ENCODE measurements at places on chromosomes 6 and 20. TPM values are rescaled to one million over a fixed set of nuclear protein-coding genes. Genes with fewer than 3 reads are reported as not detected.
A peak's percentile ranks its signal among the peaks of the same experiment; 100 is the strongest.

- H3K4me1 ChIP-seq: no peaks in the 10 kb centered on the region
- H3K36me3 ChIP-seq: no peaks in the 10 kb centered on the region
- H3K4me3 ChIP-seq: no peak overlapping the region
- no peaks in the 10 kb centered on the region for H3K27me3 ChIP-seq
- DNase-seq: no peak
Measured at GRCh38 chr6:81511423-81511822, 241.1 kb downstream of the TENT5A start.

GRCh38 chr20:9344083-9344920 lies 170.1 kb upstream of the LAMP5 start:
- H3K36me3 ChIP-seq: no peaks in the 10 kb centered on the region
- H3K4me1 ChIP-seq: no peaks in the 10 kb centered on the region
- no peak for DNase-seq
- H3K4me3 ChIP-seq: no peak overlapping the region
- H3K27ac ChIP-seq: no peak overlapping the region
- H3K27me3 ChIP-seq: no peaks in the 10 kb centered on the region

DNA sequence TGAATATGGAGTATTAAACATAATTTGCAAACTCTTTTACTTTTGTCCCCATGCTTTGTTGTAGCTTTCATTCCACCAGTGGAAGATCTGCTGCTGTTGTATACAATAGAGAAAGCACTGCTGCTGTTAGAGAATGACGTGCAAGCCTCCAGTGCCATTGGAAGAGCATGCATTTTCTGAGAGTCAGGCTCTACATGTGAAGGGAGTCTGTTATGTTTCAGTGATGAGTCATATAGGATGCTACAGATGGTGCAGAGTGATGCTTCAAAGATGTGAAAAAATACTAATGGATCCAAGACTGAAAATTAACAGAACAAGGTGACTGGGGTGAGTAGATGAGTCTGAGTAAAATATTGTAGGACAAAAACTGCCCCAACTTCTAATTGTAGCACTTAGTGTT lies 22.4 kb upstream of the BACH2 start:
- no peak for DNase-seq
- no peaks in the 10 kb centered on the region for H3K36me3 ChIP-seq
- H3K4me3 ChIP-seq: no peak overlapping the region
- no peaks in the 10 kb centered on the region for H3K27me3 ChIP-seq
- no peak overlapping the region for H3K27ac ChIP-seq

GRCh38 chr6:122400462-122401089 lies 1.1 kb downstream of the HSF2 start:
- H3K27ac ChIP-seq: no peak overlapping the region
- H3K4me1 ChIP-seq: peaks cover 6% of the 10 kb centered on the region
- no peaks in the 10 kb centered on the region for H3K36me3 ChIP-seq
- DNase-seq: no peak
- H3K4me3 ChIP-seq: peak overlapping the region; percentile 92
- H3K27me3 ChIP-seq: no peaks in the 10 kb centered on the region

GRCh38 chr6:137746264-137746663 lies 120.8 kb upstream of the TNFAIP3 start:
- H3K27me3 ChIP-seq: no peaks in the 10 kb centered on the region
- H3K4me1 ChIP-seq: peaks cover 4% of the 10 kb centered on the region
- no peak for DNase-seq
- H3K4me3 ChIP-seq: no peak overlapping the region

GRCh38 chr6:150773969-150774368 lies 91.5 kb upstream of the MTHFD1L start:
- no peaks in the 10 kb centered on the region for H3K4me1 ChIP-seq
- no peak overlapping the region for H3K4me3 ChIP-seq
- H3K36me3 ChIP-seq: no peaks in the 10 kb centered on the region
- no peaks in the 10 kb centered on the region for H3K27me3 ChIP-seq

DNA sequence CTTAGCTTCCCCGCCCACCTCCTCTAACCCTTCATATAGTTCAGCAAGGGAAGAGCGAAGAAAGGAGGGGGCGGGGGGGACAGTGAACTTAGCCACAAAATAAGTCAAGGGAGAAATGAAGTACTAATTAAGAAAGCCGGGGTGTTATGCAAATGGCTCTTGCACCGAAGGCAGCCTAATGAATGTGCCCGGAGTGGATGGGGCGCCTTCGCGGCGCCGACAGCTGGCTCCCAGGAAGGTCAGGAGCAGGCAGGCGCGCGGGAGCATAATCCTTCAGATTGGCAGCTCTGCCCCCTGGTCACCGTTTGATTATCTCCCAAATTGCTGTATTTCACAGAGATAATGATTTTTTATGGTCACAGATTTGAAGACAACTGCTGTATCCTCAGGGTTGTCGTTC lies 395.1 kb downstream of the TFAP2B start:
- H3K27ac ChIP-seq: no peak overlapping the region
- no peaks in the 10 kb centered on the region for H3K27me3 ChIP-seq
- no peaks in the 10 kb centered on the region for H3K36me3 ChIP-seq
- DNase-seq: no peak
- H3K4me3 ChIP-seq: no peak overlapping the region

GRCh38 chr20:20808016-20808415 lies 95.6 kb upstream of the RALGAPA2 start:
- no peaks in the 10 kb centered on the region for H3K27me3 ChIP-seq
- H3K4me1 ChIP-seq: no peaks in the 10 kb centered on the region
- H3K27ac ChIP-seq: no peak overlapping the region
- no peak overlapping the region for H3K4me3 ChIP-seq

- H3K27me3 ChIP-seq: no peaks in the 10 kb centered on the region
- H3K36me3 ChIP-seq: no peaks in the 10 kb centered on the region
- H3K27ac ChIP-seq: no peak overlapping the region
- no peaks in the 10 kb centered on the region for H3K4me1 ChIP-seq
Measured at GRCh38 chr6:119112812-119113530, 34.5 kb upstream of the FAM184A start.

The FKBP1C gene
- total RNA-seq: 0.75 TPM

The PSMB8 gene
- total RNA-seq: 160 TPM

The RAD21L1 gene
- not detected for total RNA-seq

The C20orf202 gene
- 0.16 TPM for total RNA-seq

The SLC17A1 gene
- total RNA-seq: 0.27 TPM

All from natural killer cell (primary cell).